ENCODE measurements at places on chromosomes 3 and 15.

- DNase-seq: no peak
These were observed 27.7 kb upstream of the SSR3 start for GRCh38 chr3:156582532-156583183.

DNA sequence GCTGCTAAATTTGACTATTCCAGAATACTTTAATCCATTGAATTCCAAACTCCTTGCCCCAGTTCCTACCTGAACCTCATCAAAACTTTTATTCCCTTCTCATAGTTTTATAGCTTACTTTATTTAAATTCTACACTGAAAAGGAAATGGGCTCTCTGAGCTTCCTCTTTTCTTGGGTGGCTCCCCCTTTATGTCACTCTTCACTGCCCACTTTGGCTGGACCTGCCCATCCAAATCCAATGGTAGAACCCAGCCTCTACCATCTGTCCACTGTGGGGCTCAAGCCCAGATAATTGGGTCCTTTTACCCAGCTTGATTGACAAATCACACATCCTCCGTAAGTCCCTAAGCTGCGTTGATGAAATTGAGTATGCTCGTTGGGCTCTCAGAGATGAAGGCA is 216.5 kb downstream of the BBX start:
- no peak for DNase-seq

GRCh38 chr15:54011656-54012055 is 33.4 kb downstream of the UNC13C start:
- no peak for DNase-seq

DNA sequence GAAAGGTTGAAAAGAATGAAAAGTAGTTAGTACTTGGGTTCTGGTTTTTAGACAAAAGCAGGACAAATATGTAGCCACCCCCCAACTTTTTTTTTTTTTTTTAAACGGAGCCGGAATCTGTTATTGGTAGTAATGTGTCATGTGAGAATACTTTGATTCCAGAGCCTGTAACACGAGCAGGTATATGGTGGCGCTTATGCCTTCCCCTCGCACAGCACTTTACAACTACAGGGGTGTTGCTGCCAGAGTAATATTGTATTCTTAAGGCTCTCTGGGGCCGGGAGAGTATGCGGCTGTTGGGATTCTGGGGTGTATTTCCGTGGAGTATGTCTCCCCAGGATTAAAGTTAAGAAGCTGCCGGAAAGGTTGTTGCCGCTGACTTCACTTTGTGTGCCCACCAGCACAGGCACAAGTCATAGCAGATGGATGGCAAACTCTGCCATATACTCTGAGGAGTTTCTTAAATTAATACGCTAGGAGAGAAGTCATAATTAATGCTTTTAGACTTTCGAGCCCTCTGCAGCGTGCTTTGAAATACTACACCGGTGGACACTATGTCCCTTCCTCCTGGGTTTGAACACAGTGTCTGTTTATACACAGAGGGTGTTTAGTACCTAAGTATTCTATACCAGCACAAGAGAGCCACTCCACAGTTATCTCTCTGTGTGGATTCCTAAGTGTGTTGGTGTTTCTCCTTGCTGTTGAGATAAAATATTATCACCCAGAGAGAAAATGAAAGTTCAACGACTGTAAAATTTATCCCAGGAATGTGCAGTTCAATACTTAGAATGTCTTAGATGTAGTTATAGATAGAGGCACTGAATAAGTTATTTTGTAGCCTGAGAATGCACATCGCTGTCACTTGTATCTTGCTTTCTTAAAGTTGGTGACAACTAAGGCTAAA is 1.4 kb downstream of the MBNL1 start:
- peak; percentile 45 for DNase-seq

- DNase-seq: no peak
These were observed 34.1 kb upstream of the KLHL25 start for GRCh38 chr15:85828874-85829273.

GRCh38 chr3:195207056-195207455 is 63.9 kb downstream of the XXYLT1 start:
- no peak for DNase-seq

DNA sequence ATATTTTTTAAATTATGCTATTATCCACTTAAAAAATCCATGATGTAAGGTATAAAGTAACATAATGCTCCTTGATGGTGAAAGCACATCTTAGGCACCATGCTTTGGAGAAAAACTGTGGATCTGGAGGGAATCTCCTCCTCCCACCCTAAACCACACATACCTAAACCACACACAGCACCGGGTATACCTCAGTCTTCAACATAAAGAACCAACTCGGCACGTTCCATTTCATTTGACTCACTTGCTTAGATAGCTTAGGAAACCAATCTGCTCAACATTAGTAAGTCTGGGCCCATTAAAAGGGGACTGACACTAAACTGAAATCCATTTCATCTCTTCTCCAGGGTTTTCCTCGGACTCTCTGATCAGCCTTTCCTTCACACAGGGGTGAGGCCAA is 945.7 kb upstream of the CFAP20DC start:
- no peak for DNase-seq

GRCh38 chr15:91308855-91309254 is 208.8 kb downstream of the SV2B start:
- no peak for DNase-seq

- no peak for DNase-seq
These were observed 110.3 kb downstream of the MFSD1 start for GRCh38 chr3:158912188-158912587.

DNA sequence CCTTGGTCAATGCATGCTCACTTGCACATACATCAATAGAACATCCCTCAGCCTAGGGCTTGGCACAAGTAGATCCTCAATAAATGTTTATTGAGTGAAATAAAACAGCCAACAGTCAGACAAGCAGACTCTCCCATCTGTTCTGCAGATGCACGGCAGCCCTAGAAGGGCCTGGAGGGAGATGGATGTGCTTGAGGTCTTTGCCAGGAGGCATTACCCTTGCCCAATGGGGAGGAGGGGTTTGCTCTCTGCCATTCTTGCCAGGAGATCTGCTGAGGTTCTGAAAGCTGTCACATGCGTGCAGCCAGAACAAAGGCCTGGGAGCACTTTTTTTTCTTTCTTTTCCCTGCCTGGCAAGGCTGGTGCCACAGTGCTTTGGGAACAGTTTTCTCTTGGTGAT is 349.3 kb upstream of the THRB start:
- no peak for DNase-seq

- DNase-seq: no peak
These were observed 85.6 kb downstream of the PDCD6IP start for GRCh38 chr3:33883951-33884561.

DNA sequence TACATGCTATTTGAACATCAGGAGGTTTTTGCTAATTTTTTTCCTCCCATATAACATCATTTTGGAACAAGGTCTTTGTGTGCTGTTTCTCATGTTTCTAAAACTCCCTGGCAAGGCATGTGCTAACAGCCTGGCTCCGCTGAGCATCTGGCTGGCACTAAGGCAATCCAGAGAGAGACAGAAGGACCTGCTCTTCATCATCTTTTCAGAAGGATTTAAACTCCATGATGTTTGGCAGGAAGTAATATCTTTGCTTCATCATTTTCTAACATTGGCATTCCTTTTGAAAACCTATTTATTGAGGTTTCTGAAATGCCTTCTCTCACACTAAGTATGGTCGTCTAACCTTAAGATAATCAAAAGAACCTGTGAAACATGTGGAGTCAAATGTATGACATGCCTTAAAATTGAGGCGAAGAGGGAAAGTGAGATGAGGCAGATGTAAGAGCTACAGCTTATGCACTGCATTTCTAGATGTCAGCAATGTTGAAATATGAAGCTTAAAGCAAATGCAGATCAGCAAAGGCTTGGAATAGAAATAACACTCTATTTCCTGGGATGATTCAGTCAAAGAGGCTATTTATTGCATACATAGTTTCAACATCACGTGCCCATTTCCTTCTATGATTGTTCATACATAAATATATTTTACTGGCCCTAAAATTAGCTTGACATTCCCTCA is 592.0 kb downstream of the ZNF385D start:
- DNase-seq: no peak

DNA sequence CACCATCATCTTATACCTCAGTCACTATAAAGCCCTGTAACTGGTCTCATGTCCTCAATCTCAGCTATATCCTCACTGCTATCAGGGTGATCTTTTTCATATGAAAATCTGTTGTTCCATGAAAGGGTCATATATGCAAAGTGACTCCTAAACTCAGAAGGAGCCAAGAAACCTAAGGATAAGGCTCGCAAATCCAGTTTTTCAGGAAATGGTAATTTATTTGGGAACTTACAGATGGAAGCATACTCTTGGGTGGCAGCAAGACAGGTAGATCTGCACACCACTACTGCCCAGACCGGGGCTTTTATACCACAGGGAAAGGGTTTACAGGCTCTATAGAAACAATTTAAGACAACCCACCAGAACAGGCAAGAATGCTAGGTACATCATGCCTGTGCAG is 272.3 kb downstream of the UBE2E2 start:
- no peak for DNase-seq

- DNase-seq: no peak
These were observed 16.9 kb upstream of the LPP start for GRCh38 chr3:188137051-188137450.

GRCh38 chr15:34243226-34243625 is 18.4 kb downstream of the EMC4 start:
- no peak for DNase-seq

DNA sequence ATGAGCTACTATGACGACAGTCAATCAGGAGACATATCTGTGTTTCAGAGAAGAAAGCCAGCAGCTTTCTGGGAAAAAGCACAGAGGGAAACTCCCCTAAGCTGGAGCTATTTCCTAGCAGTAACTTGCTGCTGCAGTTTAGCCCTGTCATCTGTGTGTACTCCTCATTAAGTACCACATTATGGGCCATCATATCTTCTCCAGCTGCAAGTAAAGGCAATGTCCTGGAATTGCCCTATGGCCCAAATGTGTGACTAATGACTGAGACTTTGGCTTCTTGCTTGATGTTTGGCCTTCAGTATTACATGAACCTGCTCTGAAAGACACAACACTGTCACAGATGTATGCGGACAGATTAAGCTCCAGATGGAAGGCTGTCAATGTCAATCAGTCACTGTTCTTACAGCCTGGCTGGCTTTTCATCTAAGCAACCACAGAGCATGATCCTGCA is 190.8 kb downstream of the FHIT start:
- no peak for DNase-seq

- DNase-seq: no peak
These were observed 196.8 kb downstream of the GOLGA6L6 start for GRCh38 chr15:20344601-20345400.

- DNase-seq: no peak
These were observed 12.8 kb downstream of the CPB1 start for GRCh38 chr3:148840451-148840850.

- DNase-seq: no peak
These were observed 390.1 kb downstream of the IL20RB start for GRCh38 chr3:137347817-137348368.

- no peak for DNase-seq
These were observed 56.9 kb upstream of the FOXP1 start for GRCh38 chr3:71640331-71640983.

GRCh38 chr3:192866804-192867203 is 50.9 kb downstream of the MB21D2 start:
- no peak for DNase-seq

GRCh38 chr15:64149424-64149823 is 2.1 kb upstream of the SNX22 start:
- DNase-seq: no peak

GRCh38 chr3:54900838-54901591 is 26.8 kb downstream of the LRTM1 start:
- no peak for DNase-seq
